B cell (primary cell): ENCODE measurements at places on chromosomes 5 and 9.

GRCh38 chr5:179437341-179438001 is 92.2 kb upstream of the ADAMTS2 start:
- no peak for DNase-seq

GRCh38 chr5:61467766-61468482 is 135.9 kb downstream of the ZSWIM6 start:
- DNase-seq = no peak

GRCh38 chr9:131616983-131617604 is 71.8 kb downstream of the PRRT1B start:
- DNase-seq = no peak

GRCh38 chr9:123089790-123090189 is 56.3 kb downstream of the GPR21 start:
- peak; percentile 33 for DNase-seq

DNA sequence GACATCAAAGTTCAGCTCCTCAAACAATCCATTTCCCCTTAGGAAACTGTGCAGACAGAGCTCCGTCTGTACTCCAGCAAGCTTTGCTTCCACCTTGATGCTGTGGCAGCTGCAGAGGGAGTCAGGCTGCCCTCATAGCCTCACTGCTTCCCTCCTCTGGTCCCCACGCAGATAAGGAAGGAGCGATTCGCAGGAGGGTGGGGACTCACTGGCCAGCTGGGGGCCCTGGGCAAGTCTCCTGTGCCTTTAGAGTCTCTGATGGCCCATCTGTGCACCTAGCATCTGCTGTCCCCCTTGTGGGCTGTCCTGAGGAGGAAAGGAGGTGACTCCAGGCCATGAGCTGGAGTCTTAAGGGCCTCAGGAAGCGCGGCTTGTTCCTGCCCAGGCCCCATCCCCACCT is 121.5 kb downstream of the ENTREP1 start:
- no peak for DNase-seq

DNA sequence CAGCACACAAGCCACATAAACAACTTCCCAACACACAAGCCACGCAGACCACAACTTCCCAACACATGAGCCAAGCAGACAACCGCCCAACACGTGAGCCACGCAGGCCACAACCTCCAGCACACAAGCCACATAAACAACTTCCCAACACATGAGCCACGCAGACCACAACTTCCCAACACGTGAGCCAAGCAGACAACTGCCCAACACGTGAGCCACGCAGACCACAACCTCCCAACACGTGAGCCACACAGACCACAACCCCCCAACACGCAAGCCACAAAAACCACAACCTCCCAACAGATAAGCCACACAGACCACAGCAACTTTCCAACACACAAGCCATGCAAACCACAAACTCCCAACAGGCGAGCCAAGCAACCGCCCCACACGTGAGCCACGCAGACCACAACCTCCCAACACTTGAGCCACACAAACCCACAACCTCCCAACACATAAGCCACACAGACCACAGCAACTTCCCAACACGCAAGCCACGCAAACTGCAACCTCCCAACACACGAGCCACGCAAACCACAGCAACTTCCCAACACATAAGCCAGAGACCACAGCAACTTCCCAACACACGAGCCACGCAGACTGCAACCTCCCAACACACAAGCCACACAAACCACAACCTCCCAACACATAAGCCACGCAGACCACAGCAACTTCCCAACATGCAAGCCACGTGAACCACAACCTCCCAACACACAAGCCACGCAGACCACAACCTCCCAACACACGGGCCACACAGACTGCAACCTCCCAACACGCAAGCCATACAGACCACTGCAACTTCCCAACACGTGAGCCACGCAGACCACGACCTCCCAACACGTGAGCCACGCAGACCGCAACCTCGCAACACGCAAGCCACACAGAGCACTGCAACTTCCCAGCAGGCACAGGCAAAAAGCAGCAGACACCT is 10.1 kb downstream of the BRD9 start:
- no peak for DNase-seq

DNA sequence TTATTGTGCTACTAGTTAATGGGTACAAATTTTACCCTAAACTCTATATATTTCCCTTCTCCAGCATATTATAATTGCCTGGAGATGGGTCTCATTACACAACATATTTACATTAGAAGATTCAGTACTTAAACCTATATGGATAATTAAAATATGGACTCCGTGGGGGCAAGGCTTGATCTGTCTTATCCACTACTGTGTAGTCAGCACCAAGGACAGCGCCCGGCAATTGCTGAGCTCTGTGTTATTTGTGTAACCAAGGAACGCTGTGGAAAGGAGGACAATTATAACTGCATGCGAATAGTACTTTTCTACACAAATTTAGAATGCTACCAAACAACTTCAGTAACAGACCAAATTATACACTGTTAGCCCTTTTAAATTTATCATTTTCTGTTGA is 77.7 kb downstream of the DNAH5 start:
- DNase-seq = no peak

- no peak for DNase-seq
These were observed 14.5 kb downstream of the ZSWIM6 start for GRCh38 chr5:61346511-61346910.

GRCh38 chr5:136133222-136133921 is 727 bp downstream of the SMAD5 start:
- peak; percentile 51 for DNase-seq

- DNase-seq = no peak
These were observed 17.4 kb downstream of the CDH9 start for GRCh38 chr5:27020973-27021372.

- DNase-seq = no peak
These were observed 33.9 kb upstream of the BRD3 start for GRCh38 chr9:134101623-134102149.

DNA sequence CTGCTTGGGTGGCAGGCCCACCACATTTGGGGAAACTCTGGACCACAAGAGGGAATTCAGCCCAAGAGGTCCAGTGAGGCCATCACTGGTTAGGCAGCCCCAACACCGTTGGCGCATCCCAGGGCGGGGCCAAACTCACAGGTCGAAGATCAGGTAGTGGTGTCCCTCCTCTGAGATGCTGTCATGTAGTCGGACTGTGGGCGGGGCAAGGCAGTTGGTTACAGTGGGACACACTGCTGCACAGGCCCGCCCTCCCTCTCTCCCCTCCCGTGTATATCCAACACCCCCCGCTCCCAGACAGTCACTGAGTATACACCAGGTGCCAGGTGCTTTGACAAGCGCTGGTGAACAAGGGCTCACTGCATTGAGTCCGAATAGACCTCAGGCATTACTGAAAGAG is 32.1 kb downstream of the CAMK2A start:
- DNase-seq = no peak

- DNase-seq = no peak
These were observed 22.1 kb upstream of the MARCHF6 start for GRCh38 chr5:10331341-10331796.

- peak; percentile 34 for DNase-seq
These were observed 2.7 kb downstream of the PTGER4 start for GRCh38 chr5:40682154-40683017.

DNA sequence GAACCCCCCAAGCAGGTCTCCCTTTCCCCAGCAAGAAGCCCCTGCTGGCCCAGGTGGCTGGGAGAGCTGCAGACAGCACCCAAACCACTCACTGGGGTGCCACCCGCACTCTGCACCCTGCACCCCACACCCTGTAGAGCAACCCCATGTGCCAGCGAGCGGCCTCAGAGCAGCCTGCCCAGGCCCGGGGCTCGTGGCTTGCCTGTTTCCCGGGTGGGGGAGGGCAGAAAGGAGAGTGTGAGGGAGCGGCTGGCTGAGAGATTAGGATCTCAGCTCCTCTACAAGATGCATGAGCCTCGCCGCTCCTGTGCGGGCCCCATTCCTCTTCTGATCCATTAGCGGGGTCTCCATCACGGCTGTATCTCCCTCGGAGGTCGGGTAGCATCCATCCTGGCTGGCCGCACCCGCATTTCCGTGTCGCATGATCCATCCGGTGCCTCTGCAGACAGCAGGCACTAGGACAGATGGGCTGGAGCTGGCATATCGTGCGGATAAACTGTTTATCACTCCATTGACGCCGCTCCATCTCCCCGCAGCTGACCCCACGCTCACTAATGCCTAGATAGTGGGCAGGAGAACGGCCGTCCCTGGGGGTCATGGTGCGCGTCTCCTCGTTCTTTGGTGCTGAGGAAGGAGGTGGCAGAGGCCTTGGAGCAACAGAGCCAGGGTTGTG is 54.4 kb downstream of the MRPL36 start:
- no peak for DNase-seq

DNA sequence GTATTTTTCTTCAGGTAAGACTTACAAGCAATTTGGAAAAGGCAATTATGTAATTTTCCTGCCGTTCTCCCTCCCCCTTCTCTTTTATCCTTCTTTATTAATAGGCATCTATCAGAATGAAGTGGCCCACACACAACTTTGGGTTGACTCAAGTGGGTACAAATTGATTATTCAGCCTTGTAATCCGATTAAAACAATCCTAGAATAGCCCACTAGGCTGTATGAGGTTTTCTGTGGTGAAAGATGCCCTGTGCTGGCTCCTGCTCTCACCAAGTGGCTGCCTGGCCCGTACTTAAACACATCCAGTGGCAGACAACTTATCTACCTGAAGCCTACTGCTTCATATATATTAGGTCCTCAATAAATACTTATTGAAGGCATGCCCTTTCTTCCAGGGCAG is 177.3 kb upstream of the C9orf72 start:
- DNase-seq = no peak

DNA sequence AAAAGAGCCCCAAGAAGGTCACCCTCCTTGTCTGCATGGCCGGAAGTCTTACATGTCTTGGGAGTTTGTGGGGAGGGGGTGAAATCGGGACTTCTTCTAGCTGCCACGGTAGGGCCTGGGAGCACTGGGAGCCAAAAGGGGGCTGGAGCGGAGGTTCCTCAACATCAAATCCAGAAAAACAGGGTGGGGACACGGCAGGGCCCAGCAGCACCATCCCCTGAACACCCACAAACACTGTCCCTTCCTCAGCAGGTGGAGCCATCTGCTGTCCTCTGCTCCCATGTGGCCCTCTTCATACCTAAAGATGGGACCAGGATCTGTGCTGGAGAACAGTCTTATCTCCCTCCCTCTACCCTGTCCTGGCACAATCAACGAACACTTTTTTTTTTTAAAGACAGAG is 2.7 kb downstream of the TERT start:
- DNase-seq = no peak

DNA sequence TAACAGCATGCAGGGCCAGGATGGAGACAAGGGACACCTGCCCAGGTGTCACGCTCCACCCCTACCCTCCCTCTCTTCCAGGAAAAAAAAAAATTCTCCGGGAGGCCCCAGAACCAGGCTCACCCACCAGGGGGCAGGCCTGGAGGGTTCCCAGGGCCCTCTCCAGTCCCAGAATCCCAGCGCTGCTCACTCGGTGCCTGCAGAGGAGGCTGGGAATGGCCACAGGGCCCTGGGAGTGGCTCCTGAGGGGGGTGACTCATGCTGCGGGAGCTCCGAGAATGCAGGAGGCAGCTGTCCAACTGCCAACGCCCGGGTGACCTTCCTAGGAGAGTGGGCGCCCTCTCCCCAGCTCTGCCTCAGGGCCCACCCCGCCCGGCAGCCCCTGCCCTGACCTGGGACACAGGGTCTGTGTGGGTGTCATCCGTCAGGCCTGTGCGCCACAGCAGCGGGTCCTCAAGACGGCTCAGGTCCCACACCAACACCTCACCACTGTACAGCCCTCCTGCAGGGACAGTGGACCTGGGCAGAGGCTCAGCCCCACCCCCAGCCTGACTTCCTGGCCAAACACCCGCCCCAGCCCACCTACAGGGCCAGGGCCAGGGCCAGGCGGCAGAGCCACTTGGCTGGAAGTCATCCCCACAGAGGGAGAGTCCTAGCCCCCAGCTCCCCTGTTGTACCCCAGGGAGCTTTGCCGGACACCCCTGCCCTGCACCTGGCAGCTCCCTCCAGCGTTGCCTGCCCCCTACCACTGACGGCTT is 21.2 kb downstream of the DYNC2I2 start:
- DNase-seq = no peak

DNA sequence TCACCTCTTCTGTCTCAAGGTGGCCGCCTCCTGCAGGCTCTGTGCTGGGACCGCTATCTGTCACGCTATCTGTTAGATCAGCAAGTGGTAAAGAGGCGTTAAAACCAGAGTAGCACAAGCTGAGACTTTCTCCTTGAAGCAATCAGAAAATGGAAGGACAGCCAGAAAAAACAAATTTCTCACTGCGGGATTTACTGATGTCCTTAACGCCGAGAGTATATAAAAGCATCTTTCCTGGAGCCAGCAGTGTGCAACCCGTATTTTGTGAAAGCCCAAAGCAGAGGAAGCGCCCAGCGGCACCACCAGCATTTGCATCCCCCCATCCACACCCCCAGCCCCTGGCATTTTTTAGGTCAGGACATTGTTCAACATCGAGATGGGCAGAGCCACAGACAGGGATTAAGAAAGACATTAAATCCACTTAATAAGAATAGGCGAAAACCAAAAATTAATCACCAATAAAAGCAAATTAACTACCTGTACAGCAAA is 48.6 kb downstream of the DUSP1 start:
- DNase-seq = no peak

DNA sequence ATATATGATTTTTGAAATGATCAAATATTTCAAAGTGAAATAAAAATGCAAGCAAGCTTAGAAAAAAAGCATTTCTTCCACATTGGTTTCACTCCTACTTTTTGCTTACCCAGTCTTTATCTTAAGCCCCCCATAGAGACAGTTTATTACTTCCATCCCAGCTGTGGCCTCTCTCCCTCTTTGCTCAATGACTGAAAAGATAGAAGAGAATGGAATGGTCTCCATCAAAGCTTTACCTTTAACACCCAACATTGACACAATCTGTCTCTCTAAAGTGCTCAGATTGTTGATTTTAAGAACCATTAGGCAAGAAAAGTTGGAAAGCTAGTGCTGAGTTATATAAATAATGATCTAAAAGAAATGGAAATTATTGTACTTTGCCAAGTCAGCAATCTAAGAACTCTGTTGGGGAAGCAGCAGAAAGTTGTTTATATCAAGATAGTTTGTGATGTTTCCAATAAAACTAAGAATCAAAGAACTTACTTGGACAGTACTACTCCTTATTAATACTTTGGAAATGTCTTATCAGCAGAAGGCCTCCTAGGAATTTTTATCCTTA is 277.5 kb upstream of the NREP start:
- no peak for DNase-seq

DNA sequence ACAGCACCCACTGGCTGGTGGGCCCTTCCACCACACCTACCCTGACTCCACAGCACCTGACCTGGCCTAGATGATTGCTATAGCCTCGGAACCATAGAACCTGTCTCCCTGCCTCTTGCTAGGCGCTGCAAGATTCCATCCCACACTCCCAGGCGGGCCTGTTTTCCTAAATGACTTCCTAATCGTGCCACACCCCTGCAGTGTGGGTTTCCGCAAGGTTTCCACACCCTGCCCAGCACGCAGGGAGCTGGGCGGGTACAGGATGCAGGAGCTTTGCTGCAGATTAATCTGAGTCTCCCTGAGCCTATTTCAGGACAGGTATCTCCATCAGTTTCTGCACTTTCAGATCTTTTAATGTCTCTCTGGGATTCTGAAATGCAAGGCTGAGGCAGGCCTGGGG is 62.9 kb downstream of the SHB start:
- no peak for DNase-seq

GRCh38 chr5:172283862-172284610 is 472 bp upstream of the UBTD2 start:
- DNase-seq = peak; percentile 88

GRCh38 chr5:60668686-60669304 is 31.2 kb downstream of the DEPDC1B start:
- DNase-seq = peak; percentile 61
